Astrocyte (in vitro differentiated cells and primary cell): ENCODE measurements at places on chromosomes 2 and 18.

GRCh38 chr2:144583381-144583729, 63.4 kb upstream of the ZEB2 start:
- no peak for DNase-seq

- DNase-seq, result peak; percentile 75
Measured at GRCh38 chr18:55732227-55733106, 144.5 kb upstream of the TCF4 start.

- DNase-seq, result no peak
Measured at GRCh38 chr2:143974262-143974661, 545.7 kb downstream of the ZEB2 start.

DNA sequence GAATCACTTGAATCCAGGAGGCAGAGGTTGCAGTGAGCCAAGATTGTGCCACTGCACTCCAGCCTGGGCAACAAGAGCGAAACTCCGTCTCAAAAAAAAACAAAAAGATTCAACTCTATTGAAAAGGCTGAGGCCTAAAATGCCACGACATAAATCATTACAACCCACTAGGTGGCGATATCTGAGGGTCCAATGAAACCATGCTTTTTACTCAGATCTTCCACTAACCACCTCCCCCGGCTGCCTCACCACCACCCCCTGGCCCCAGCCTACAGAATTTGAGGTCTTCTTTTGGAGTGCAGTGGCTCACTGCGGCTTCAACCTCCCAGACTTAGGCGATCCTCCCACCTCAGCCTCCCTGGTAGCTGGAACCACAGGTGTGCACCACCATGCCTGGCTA, 57.5 kb downstream of the AP1S3 start:
- no peak for DNase-seq

GRCh38 chr18:13451213-13451540, 232.6 kb downstream of the LDLRAD4 start:
- DNase-seq, result no peak

GRCh38 chr18:37674570-37674969, 109.0 kb upstream of the CELF4 start:
- no peak for DNase-seq

GRCh38 chr2:43941966-43942365, 53.8 kb downstream of the LRPPRC start:
- no peak for DNase-seq

DNA sequence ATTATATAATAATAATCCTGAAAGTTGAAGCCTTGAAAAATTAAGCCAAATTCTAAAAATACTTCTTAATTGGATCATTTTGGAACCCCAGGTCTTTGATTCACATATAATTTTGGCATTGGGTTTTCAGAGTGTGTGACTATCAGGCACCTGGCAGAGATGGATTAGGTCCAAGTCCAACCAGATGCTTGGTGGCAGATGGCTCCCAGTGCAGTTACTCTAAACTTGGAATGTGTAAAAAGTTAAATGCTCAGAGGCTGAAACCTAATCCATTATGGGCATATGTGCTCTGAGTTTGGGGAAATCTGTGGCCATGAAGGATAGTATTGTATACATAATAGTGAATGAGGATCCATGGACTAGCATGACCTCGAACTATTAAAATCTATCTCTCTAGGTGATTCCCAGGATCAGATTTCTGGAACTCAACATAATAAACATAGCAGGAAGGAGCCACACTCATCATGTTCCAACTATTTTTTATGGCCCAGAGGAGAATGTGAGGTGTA, 333.0 kb downstream of the RPRM start:
- DNase-seq, result no peak

DNA sequence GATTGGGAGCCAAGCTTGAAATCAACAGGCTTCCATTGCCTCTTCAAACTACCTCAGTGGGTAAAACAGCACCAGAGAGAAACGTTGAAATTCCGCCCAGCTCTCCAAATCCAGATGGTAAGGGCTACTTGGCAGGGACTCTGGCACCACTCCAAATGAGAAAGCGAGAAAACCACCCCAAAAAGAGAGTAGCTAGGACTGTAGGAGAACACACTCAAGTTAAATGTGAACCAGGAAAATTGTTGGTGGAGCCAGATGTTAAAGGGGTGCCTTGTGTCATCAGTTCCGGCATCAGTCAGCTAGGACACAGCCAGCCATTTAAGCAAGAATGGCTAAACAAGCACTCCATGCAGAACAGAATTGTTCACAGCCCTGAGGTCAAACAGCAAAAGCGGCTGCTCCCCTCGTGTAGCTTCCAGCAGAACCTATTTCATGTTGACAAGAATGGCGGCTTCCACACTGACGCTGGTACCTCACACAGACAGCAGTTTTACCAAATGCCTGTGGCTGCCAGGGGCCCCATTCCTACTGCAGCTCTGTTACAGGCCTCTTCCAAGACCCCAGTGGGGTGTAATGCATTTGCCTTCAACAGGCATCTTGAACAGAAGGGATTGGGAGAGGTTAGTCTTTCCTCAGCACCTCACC, 167.3 kb downstream of the ASXL3 start:
- DNase-seq, result no peak

GRCh38 chr2:127609031-127609751, 36.8 kb upstream of the GPR17 start:
- no peak for DNase-seq

GRCh38 chr2:3807853-3808252, 104.5 kb downstream of the DCDC2C start:
- peak; percentile 2 for DNase-seq

DNA sequence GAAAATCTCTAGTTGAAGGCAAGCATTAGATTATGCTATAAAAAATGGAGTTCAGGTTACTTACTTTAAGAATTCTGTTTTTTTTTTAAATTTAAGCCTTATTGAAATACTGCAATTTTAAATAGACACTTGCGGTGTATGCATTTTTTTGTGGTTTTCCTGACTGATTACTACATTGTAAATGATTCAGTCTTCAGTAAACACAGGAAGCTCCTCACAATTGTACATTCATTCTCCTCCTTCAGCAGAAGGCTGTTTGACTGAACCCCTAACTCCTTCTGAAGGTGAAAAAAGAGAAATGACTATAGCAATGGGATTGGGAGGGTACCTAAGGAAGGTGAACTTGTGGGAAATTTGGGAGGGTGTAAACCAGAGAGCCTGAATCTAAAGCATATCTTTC, 136.1 kb downstream of the GCA start:
- peak; percentile 63 for DNase-seq

DNA sequence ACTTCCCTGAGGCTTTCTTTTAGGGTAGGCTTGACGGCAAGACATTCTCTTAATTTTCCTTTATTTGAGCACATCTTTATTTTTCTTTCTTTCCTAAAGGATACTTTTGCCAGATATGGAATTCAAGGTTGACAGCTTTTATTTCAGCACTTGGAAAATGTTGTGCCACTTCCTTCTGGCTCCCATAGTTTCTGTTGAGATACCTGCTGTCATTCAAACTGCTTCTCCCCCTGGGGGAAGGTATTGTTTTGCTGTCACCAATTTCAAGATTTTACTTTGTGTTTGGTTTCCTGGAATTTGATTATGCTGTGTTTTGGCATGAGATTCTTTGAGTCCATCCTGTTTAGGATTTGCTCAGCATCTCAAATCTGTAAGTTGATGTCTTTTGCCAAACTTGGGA, 39.1 kb upstream of the TWIST2 start:
- no peak for DNase-seq

DNA sequence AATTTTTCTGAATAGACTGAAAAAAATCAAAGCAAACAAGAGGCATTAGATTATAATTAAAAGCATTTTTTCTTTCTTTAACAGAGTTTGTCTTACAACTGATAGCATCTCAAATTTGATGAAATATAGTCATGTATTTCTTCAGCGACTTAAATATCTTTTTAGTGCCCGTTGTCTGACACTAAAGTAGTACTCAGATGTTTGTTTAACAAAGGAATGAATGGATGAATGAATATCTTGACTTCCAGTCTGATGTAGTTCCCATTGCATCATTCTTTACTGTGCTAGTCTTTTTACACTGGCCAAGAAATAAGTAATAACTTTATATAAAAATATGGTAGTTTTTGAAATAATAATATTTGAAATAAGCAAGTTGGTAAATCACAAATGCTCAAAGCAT, 111.1 kb downstream of the TTC27 start:
- no peak for DNase-seq

- peak; percentile 47 for DNase-seq
Measured at GRCh38 chr2:28393114-28393836, 617 bp downstream of the FOSL2 start.

GRCh38 chr18:57589161-57589560, 2.7 kb upstream of the FECH start:
- no peak for DNase-seq

DNA sequence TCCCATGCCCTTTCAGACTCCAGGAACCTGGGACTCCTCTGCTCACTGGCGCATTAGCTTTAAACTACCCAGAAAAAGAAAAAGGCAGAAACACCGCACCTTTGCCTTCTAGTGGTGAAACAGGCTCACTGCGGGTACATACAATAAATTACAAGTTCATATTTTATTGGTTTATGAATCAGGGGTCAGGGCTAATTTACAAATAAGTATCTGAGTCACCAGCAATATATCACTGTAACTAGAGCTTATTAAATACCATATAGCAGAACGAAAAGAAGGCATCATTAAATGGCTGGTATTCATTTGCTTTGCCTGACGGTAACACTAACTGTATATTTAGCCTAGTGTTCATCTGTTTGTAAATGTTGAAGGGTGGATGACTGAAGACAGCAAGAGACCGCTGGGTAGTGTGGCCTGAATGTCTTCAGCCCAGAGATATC, 26.9 kb upstream of the DTNB start:
- peak; percentile 27 for DNase-seq

DNA sequence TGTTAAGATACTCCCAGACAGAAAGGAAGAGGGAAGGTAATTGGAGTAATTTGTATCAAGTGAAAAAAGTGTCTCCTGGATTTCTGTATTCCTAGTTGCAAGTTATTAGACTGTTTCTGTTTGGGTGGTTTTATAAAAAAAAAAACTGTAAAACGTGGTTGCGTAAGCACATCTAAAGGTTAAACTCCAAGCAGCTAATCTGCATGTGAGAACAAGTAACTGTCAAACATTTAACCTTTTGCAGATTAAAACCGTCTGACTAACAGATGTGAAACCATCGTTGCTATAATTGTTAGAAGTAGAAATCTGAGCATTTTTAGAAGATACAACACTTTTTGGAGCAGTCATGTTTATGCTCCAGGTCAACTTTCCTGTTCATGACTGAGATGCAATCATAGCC, 72.3 kb downstream of the AFF3 start:
- DNase-seq, result peak; percentile 41

DNA sequence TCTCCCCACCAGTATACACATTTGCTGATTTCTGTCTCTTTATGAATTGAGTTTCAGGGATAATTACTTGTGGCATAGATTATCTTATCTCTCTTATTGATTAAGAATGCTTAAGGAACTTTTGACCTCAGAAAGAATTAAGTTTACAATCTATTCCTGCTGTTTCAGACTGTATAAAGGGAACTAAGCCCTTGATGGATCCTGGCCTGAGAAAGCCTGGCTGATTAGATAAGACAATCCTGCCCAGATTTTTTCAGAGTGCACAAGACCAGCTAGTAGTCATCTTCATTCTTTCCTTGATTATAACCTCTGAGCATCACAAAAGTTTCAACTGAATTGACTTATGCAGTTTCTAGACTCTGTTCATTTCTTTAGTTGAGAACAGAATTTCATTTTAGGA, 22.7 kb upstream of the TFPI start:
- peak; percentile 18 for DNase-seq

GRCh38 chr18:58241026-58241679, 197.1 kb downstream of the NEDD4L start:
- no peak for DNase-seq
